Right renal cortex interstitium (tissue), 3 donors: ENCODE measurements at places on chromosomes 6 and 20.

GRCh38 chr20:58611236-58612030 is 39.6 kb upstream of the STX16 start:
- DNase-seq = no peak

GRCh38 chr6:167690931-167691330 is 135.8 kb upstream of the AFDN start:
- no peak for DNase-seq

DNA sequence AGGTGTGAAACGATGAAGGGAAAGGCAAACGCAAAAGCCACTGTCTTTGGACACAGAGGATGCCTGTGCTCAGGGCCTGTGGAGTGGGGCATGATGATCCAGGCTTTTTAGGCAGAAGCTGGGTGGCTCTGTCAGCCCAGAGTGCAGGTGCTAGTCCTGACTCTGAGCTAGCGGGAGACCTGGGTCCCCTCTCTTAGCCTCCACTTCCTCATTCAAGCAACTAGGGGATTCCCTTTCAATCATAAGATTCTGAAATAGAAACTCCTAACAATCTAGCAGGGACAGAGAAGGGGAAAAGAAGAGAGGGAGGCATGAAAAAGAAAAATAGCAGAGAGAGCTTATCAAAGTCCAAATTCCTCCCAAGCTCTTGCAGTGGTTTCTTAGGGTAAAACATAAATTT is 7.6 kb upstream of the HIVEP2 start:
- no peak for DNase-seq

GRCh38 chr6:51535327-51535726 is 552.1 kb downstream of the PKHD1 start:
- DNase-seq = no peak

- DNase-seq = no peak
These were observed 164.2 kb upstream of the AKAP12 start for GRCh38 chr6:151075527-151075926.

GRCh38 chr20:49846206-49846807 is 33.7 kb downstream of the SLC9A8 start:
- no peak for DNase-seq

GRCh38 chr20:61954276-61955021 is 111.2 kb downstream of the TAF4 start:
- no peak for DNase-seq

DNA sequence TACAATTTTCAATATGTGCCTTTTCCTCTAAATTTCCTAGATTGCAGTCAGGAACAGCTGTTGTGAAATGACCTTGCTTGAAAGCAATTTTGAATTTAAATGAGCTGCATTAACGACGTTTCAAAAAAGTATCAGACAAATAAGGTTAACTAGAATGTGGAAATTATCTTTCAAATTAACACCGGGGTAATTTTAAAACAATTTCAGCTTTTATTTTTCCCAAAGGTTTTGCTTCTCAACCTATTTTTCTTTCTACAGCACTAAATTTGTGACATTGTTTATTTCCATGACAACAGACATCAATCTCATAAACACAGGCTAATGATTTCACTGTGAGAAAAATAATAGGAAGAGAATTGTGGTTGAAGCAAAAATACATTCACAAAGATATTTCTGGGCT is 38.5 kb downstream of the COL12A1 start:
- no peak for DNase-seq

DNA sequence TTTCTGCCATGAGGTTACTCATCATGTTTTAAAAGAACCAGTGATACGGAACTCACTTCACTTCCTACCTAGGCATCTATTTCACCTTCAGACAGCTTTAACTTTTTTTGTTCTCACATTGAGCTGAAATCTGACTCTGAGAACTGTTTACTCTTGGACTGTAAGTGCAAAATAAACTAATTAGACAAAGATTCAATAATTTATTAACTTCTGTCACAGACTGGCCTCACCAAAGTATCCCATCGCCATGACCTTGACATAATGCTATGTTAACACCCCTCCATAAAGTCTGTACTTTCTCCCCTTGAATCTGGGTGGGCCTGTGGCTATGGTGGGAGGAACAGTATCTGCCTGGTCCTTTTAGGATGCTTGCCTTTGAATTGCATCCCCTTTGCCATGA is 448.1 kb downstream of the CBLN4 start:
- DNase-seq = peak; percentile 36

GRCh38 chr20:38723017-38723847 is 1.1 kb upstream of the SLC32A1 start:
- no peak for DNase-seq

- DNase-seq = no peak
These were observed 67.5 kb downstream of the DNAH8 start for GRCh38 chr6:38782616-38783015.

DNA sequence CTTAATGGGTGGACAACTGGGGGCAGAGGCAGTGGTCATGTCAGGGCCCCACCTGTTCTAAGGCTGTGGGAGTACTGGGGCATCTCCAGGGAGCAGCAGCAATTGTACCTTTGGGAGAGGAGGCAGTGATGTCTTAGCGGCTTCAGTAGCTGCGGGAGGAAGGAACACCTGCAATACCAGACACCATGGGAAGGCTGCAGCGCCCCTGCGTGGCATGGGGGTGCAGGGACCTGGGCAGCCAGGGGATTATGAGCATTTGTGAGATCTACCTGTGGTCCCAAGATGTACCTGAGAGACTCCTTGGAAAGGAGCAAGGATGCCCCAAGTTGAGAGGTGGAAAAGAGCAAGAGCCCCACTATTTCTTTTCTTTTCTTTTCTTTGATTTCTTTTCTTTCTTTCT is 112.1 kb upstream of the GPR6 start:
- DNase-seq = no peak

DNA sequence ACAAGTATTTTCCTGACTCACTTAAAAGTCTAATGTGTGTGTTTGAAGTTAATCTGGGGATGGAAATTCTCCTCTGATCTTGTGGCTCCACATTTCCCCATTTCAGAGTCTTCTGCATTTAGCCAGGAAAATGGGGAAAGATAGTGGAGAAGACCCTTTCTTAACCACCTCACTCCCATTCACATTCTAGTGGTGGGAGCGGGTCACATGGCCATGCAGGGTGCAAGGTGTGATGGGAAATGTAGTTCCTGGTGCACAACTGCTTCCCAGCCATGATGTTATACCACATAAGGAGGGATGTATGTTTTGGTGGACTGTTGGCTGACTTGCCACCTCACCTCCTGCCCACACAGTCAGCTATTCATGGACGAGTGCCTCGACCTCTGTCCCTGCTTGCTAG is 61.8 kb downstream of the BANF2 start:
- no peak for DNase-seq

- no peak for DNase-seq
These were observed 194.7 kb downstream of the NFATC2 start for GRCh38 chr20:51347831-51348230.

GRCh38 chr6:39228111-39228971 is 934 bp downstream of the KCNK5 start:
- DNase-seq = no peak

DNA sequence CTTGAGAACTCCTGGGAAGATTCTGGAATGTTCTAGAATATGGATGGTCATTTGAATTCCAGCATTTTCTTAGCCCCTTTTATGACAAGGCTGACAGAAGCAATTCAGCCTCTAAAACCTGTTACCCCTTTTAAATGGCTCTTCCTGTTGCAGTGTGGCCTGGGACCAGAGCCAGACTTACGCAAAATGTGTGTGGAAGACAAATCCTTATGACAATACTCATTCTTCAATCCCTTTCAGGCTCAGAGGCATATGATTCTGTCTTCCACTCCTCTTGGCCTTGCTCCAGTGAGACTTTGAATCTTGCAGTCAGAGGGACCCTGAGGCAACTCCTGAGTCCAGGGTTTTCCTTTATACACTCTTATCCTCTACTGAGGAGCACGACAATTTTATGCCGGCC is 287.0 kb downstream of the CLIC5 start:
- DNase-seq = no peak

- DNase-seq = no peak
These were observed 10.0 kb downstream of the TMEM74B start for GRCh38 chr20:1174787-1175186.

- no peak for DNase-seq
These were observed 40.5 kb upstream of the NKX2-4 start for GRCh38 chr20:21437816-21438215.

GRCh38 chr6:121430514-121431460 is 4.7 kb upstream of the GJA1 start:
- DNase-seq = peak; percentile 39

- DNase-seq = no peak
These were observed 8.2 kb upstream of the LKAAEAR1 start for GRCh38 chr20:64092258-64093012.

DNA sequence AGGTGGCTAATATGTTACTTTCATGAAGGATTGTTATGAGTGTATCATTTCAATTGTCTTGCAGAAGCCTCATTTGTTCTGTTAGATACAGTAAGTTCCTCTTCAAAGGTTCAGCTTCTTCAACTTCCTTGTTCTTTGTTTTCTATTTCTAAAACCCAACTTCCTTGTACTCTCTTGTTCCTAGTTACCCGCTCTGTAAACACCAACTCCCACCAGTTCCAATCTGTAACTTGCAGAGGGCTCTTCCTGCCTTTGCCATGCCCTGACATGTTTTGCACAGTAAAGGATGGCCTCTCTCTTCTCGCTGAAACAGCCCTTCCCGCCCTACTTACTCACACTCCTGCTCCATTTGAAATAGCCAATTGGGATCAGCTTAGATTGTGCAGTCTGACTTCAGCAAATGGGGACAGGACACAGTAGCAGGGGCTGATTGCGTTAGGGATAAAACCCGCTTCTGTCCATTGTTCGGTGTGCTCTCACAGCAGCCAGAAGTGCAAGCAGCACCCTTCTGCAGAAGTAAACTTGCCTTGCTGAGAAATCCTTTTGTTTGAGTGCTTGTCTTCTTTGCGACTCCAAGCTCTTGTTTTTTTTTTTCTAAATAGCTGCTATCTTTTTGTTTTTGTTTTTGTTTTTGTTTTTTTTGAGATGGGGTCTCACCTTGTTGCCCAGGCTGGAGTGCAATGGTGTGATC is 45.9 kb upstream of the POU5F1 start:
- no peak for DNase-seq

GRCh38 chr6:134379076-134379475 is 61.2 kb upstream of the SGK1 start:
- no peak for DNase-seq

DNA sequence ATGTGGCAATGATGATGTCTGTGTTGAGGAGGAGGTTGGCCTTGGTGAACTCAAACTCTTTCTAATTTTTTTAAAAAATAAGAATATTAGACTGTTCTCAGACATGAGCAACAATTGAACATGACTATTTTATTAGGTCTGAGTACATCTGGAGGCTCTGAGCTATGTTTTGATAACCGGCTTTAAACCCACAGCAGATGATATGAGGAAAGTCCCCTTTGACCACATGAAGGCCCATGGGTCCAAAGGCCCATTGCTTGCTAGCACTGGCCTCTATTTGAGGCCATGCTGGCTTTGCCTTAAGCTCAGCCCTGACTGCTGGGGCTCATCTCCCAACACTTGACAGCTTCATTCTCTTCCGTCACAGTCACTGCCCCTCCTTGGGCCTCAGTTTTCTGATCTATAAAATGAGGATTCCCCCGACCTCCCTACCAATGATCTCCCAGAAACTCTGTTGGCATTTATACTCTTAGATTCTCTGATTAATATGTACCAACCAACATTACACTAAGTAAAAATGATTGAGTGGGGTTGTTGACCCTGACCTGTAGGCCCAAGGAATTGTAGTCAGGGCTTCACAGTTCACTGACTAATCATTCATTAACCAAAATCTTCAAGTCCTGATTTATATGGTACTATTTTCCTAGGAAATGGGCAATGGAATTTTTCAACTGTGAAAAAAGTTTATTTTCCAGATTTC is 23.9 kb upstream of the TINAG start:
- no peak for DNase-seq

- no peak for DNase-seq
These were observed 1175.3 kb upstream of the GJE1 start for GRCh38 chr6:140957386-140957785.

GRCh38 chr6:7389162-7389450 is 436 bp downstream of the CAGE1 start:
- no peak for DNase-seq

DNA sequence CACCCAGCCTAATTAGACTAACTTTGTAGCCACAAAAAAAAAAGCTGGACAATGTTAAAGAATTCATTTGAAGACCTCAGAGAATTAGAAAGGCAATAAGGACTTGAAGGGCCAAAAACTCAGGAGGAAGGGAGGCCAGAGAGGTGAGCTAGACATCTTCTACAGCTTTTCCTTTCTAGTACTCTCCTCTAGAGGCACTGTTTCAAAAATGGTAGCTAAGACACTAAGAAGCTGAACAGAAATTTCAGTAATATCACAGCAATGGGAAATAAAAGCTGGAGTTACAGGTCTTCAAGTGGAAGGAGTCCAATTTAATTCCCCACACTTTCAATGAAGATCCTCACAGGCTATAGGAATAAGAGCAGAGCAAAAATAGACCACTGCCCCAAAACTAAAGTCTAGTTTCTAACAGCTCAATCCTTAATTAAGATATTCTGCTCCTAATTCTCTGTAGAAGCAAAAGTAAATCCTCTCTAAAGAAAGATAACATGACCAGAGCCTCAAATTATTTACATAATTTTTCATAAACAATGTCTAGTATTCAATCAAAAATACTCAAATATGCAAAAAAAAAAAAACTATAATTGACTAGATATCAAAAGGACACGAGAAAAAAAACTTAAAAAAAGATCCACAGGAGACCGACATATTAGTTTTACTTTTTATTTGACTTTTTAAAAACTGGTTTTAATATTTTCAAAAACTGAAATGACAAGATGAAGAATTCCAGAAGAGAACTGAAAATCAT is 63.7 kb downstream of the RNGTT start:
- no peak for DNase-seq

DNA sequence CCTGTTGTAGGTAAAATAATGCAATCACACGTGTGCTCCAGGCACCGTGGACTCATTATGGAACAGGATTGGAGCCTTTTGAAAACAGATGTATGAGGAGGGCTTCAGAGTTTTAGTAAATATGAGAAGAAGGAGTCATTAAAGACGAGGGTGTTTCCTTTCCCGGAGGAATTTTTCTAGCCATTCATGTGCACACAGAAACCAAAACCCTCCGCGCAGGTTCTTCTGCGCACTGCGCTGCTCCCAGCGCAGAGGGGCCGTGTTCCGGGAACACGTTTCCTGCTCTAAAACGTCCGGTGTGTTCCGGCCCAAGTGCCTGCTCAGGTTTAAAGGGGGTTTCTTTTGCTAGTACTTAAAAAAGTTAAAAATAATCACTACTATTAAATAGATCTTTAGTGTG is 11.6 kb downstream of the GPR31 start:
- no peak for DNase-seq

DNA sequence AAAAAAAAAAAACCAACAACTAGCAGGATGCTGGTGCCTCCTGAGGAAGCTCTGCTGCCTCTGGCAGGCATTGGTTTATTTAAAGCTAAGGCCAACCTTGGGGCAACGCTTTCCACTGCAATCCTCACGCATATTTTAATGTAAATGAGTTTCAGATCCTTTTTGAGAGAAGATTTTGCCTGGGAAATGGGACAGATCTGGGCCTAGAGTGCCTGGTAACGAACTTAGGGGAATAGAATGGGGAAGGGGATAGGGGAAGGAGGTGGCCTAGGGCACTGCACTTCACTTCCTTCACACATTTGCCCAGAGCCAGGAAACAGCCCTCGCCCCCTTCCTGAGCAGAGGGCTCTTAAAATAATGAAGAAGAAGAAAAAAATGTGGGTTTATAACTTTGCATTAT is 132.7 kb upstream of the TMEM170B start:
- no peak for DNase-seq

GRCh38 chr6:144659202-144660182 is 374.4 kb downstream of the UTRN start:
- peak; percentile 48 for DNase-seq

GRCh38 chr6:14730654-14731053 is 515.2 kb upstream of the JARID2 start:
- DNase-seq = no peak

GRCh38 chr6:111813677-111814310 is 59.5 kb downstream of the FYN start:
- no peak for DNase-seq
